ENCODE measurements at places on chromosomes 1 and 21.

DNA sequence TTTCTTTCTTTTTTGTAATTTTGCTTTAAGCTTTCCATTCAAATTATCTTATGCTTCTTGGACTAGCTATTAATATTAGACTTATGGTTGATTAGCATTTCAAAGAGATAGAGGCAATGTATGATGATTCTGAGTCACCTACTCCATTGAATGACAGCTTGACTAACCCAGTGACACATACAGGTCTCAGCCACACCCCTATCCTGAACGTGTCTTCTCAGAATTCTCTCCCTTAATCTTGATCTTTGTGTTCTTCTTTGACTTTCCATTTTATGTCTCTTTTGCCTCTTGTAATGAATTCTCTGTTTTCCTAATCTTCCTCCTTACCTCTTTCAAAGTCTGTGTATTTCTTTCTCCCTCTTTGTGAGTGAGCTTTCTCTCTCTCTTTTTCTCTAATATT is 241.1 kb downstream of the PDE4B start:
- no peak for DNase-seq

DNA sequence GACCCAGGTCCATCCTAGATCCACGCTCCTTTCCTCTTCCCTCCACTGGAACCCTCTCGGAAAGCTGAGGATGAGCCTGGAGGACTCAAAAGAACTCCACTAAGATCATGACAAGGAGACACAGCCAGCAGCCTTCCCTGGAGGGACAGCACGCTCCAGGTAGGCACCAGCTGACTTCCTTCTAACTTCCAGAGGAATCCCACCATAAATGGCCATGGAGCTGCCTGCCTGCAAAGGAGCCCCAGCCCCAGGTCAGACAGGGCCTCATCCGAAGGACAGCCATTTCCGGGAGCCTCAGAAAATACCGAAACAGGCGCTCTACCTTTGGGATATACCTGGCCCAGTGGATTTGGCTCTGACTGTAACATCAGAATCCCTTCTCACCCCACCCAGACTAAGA is 4.1 kb downstream of the SH3BP5L start:
- no peak for DNase-seq

DNA sequence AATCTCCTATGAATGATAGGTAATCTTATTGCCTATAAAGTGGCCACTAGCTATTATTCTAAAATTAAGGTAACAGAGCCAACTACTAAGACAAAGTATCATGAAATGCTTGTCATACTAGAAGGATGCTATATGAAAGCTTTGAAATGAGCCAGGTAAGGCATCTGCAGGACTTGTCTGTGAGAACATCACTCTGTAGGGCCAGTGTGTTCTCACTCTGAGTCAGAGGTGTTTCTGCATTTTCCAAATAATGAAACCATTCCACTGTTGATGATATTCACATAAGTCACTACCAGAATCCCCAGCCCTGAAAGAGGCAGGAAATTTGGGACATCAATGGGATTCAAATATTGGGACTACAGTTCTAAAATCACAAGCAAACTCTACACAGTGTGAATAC is 25.8 kb upstream of the GBP5 start:
- DNase-seq = no peak

GRCh38 chr1:10701145-10701544 is 95.3 kb downstream of the CASZ1 start:
- DNase-seq = no peak

- DNase-seq = no peak
Measured at GRCh38 chr1:12456979-12457378, 161.0 kb downstream of the DHRS3 start.

DNA sequence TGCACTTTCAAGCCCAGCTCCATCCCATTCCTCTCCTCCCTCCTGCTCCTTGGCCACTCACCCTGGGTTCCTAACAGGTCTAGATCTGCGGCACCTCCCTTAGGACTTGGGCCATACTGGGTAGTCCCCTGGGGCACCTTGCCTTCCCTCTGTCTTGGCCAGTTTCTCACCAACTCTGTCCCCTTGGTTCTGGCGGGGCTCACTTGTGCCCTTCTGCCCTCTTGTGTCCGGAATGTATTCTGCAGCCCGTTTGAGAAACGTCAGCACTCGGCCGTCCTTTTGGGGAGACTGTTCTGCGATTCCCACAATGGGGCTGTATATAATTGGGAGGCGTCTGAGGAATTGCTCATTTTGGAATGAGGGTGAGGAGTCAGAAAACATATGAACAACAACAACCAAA is 162.4 kb downstream of the ZSCAN20 start:
- no peak for DNase-seq

GRCh38 chr21:17658931-17659330 is 46.2 kb upstream of the BTG3 start:
- DNase-seq = no peak

GRCh38 chr1:156052862-156053767 is 483 bp downstream of the UBQLN4 start:
- DNase-seq = no peak

DNA sequence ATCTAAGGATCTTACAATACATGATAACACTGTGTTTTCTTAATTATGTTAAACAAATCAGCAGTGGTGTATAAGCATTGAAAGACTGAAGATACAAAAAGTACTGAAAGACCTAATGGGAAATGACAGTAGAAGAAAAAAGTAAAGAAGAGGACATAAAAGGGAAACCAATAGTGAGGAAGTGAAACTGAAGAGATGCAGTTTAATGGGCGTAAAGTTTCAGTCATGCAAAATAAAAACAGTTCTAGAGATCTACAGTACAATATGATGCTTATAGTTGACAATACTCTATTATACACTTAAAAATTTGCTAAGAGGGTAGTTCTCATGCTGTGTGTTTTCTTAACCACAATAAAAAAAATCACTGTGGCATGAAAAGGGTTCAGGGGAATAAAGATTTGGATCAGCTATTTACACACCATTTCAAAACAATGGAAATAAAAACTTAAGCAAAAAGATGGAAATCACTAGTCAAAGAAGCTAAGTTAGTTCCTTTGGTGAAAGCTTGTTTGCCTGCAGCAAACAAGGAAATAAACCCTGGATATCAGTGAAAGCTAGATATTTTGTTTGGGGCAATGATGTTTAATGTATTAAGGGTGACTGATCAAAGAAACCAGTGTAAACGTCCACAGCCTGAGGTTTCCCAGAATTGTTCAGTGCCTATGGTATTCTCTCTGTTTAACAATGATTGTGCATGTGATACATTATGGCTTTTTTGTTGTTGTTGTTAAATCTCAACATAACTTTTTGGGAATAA is 1160.8 kb upstream of the ADGRL2 start:
- no peak for DNase-seq
